ENCODE measurements at places on chromosomes 1 and 21.
A peak's percentile ranks its signal among the peaks of the same experiment; 100 is the strongest.

DNA sequence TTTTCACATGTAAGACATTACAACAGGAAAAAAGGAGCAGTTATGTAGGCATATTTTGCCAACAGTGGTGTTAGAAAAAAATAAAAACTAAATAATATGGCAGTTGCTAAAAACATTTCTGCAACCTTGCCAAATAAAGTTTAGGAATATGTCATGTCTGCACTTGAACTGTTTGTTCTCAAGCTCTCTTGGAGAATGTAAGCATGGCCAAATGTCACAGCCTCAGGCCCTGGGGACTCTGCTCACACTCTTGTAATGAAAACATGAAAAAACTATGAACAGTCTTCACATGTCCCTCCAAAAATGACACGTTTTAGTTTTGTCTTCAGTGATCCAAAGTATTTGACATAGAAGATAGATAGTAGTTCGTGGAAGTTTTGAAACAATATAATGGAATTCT, 753.3 kb downstream of the LTN1 start:
- DNase-seq = no peak

DNA sequence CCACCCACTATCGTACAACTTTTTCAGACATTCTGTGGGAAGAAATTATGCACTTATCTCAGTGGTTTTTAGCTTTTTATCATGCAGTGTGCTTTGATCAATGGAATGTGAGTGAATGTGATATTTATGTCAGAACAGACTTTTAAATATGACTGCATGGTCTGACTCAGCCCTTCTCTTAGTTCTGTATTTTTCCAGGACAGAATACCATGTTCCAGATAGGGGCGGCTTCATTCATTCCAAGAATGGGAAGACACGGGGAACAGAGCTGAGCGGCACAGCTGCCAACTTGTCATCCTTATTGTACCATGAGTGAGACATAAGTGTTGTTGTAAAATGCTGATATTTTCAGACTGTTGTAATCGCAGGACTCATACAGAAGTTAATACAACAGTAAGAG, 214.6 kb upstream of the NCAM2 start:
- no peak for DNase-seq

DNA sequence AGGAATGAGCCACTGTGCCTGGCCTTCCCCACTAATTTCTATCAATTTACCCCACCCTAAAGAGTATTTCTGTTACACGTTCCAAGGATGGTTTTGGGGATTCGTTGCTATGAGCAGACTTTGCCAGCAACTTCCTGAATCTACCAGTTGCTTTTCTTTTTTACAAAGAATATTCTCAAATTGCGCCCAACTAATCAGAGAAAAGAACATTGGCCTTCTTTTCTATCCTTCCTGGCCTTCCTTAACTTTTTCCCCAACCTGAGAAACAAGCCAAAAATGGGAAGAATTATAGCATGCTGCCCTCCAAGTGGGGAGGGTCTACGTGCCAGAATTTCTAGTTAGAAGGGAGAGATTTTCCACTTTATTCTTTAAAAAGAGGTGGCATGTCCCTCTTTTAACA, 44.9 kb upstream of the SLC45A1 start:
- DNase-seq = no peak

DNA sequence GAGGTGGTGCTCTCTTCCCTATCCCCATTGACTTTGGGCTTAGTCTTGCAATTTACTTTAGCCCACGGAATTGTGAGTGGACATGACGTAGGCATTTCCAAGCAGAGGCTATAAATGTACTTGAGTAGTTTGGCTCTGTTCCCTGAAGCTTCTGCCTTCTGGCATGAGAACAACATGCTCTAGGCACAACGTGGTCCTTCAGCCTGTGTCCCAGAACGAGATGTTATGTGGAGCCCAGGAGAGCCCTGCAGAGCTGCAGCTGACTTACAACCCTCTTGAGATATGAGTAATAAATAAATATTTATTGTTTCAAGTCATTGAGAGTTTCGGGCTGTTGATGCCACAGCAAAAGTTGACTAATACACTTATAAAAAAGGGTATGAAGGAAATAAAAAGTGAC, 105.2 kb upstream of the HMGB4 start:
- DNase-seq = no peak

DNA sequence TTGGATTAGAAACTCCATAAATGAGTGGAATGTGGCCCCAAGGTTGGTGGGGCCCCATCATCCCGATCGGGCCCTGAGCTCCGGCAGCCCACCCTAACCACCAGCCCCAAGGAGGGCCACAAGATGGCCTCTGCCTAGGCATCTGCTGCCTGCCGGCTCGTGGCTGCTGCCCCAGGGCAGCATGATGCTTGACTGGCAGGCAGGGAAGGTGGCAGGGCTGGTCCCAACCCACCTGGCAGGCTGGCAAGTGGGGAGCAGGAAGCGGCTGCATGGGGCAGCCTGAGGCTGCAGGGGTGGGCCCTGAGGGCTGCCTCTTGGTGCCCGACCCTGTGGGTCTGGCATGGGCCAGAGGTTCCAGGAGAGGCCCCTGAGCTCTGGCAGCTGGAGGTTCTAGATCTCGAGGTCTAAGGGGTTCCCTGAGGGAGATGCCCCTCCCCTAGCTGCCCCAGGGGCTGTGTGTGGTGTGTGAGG, 760 bp upstream of the GJC2 start:
- DNase-seq = no peak

DNA sequence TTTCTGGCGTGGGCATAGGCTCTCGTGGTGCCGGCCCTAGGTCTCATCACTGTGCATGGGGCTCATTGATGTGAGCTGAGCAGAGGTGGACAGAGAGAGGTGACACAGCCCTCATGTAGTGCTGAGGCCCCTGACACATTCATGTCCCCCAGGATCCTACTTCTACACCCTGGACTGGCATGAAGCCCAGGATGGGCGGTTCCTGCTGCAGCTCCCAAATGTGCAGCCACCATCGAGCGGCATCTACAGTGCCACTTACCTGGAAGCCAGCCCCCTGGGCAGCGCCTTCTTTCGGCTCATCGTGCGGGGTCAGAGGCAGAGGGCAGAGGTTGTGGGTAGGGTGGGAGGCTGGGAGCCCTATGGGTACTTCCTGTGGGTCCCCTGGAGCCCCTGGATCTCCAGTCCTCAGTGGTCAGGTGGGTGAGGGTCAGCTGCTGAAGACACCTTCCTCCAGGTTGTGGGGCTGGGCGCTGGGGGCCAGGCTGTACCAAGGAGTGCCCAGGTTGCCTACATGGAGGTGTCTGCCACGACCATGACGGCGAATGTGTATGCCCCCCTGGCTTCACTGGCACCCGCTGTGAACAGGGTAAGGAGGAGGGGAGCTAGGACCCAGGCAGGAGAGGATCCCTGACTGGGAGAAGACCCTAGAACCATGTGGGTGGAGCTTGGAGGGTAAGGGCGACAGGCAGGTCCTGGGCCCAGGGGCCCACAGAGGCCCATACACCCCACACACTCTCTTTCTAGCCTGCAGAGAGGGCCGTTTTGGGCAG, 6.1 kb downstream of the TIE1 start:
- DNase-seq = no peak

- DNase-seq = no peak
Observed at GRCh38 chr1:59113876-59114457, 182.9 kb upstream of the FGGY start.

DNA sequence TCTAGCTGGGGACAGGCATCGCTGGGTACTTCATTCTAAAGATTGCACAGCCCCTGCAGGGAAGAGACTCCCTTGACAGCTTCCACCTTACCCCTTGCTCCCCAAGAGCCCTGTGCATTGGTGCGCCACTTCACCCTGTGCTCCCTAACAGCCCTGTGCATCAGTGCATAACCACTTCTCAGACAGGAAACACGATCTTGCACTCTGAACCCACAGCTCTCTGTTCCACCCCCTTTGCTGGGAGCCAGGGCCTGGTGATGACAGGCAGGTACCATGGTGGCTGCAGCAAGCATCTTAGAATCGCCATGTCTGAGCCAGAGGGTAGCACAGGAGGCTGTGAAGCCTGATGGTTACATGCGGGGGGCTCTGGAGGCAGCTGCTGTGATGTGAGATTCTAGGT, 5.0 kb downstream of the ALPL start:
- peak; percentile 76 for DNase-seq
